ENCODE measurements at places on chromosomes 3 and 15.

GRCh38 chr3:42717306-42717705, 14.7 kb upstream of the HHATL start:
- no peak for DNase-seq

GRCh38 chr3:73734211-73735089, 109.7 kb upstream of the PDZRN3 start:
- no peak for DNase-seq

DNA sequence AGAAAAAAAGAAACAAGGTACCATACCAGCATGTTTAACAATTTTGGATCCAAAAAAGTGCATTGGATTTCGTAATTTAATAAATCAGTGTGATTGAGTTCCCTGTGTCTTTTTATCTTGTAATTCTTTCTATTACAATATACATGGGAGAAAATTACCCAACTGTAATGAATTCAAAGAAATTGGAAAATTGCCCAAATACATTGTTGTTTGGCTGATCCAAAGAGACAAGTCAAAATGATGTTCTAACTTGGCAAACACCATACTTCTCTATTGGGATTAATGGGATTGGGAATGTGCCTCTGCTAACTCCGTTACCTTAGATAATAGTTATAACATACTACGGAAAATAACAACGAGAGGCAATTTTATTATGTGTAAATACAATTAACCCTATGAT, 1097.1 kb downstream of the ROBO1 start:
- DNase-seq = no peak

DNA sequence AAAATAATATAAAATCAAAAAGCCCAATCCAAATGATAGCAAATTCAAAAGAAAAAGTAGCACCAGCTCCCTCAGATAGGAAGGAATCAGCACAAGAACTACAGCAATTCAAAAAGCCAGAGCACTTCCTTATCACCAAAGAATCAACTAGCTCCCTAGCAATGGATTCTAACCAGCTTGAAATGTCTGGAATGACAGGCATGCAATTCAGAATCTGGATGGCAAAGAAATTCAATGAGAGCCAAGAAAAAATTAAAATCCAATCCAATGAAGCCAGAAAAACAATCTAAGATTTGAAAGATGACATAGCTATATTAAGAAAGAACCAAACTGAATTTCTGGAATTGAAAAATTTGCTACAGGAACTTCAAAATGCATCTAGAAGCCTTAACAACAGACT, 1334.4 kb upstream of the ALCAM start:
- no peak for DNase-seq

DNA sequence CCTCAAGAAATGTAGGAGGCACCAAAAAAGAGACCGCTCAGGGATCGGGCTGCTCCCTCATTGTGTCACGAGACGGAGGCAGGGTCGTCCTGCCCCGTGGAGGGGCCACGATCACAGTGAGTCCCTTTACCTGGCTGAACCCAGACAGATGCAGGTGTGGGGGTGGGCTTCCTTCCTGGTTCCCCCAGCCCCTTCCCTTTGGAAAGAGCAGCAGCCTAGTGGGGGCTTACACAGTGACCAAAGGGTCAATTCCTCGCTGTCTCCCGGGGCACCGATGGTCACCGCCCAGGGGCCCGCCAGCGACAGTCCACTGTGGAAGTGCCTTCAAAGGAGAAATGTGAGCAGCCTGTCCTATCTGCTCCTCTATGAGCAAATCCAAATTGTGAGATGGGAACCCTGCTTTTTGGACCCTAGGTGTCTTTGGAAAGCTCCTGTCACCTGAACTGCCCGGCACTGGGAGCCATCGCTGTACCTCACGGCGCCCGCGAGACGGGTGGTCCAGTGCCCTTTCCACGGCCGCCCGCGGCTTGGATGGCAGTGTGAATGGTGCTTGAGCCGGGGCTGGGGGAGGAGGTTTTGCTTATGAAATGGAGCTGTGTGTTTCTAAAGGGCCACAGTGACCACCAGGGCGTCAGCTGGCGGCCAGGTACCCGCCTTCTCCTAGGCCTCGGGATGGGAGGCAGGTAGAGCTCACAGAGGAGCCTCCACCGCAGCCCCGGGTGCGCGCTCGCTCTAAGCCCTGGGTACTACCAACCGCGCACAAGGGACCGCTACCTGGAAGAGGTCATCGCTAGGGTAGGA, 155.7 kb downstream of the KLF13 start:
- no peak for DNase-seq

DNA sequence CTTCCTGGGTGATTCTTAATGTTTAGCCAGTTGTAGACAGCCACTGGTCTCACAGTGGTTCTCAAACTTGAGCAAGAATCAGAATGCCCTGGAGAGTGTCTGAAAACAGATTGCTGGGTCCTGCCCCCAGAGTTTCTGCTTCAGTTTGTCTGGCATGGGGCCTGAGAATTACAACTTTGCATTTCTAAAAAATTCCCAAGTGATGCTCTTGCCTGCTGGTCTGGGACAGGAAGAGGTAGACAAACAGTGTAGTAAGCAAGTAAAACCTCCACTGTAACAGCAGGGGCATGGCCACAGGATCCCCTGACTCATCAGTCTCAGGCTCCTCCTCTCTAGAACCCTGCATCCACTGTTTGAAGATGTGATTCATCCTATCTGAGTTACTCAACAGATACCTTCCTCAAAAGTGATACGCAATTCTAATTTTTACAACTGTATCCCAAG, 36.5 kb downstream of the DZIP1L start:
- no peak for DNase-seq

DNA sequence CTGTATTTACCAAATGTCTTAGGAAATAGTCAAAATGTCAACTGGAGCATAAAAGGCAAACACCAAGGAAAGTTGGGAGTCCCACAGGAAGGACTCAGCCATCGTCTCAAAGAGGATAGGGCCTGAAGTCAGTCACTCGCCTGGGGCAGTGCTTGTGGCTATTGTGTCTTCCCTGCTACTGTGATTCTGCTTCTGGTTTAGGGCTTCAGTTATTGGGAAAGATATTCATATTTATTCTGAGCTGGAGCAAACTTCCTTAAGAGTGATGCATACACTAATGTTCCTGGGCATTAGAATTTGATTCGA, 118.1 kb downstream of the EDEM1 start:
- no peak for DNase-seq

- DNase-seq = no peak
These were observed 187.8 kb downstream of the UACA start for GRCh38 chr15:70575231-70576226.

- no peak for DNase-seq
These were observed 57.4 kb downstream of the CDCP1 start for GRCh38 chr3:45088543-45089358.

DNA sequence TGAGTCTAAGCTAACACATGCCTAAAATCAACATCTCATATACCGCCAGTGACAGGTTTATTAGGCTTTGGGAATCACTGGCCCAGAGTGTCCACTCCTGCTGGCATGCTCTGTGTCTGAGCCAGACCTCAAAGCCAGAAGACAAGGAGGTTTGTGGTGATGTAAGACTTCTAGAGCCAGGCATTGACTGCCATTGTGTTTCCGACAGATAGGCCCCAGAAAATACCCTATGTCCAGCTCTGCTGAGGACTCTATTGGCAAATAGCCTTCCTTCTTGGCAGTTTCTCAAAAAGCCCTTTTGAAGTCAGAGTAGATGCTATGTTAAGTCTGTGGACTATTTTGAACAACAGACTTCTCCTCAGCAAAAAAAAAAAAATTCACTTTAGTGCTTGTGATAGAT, 181.9 kb upstream of the UBE2E1 start:
- DNase-seq = no peak

DNA sequence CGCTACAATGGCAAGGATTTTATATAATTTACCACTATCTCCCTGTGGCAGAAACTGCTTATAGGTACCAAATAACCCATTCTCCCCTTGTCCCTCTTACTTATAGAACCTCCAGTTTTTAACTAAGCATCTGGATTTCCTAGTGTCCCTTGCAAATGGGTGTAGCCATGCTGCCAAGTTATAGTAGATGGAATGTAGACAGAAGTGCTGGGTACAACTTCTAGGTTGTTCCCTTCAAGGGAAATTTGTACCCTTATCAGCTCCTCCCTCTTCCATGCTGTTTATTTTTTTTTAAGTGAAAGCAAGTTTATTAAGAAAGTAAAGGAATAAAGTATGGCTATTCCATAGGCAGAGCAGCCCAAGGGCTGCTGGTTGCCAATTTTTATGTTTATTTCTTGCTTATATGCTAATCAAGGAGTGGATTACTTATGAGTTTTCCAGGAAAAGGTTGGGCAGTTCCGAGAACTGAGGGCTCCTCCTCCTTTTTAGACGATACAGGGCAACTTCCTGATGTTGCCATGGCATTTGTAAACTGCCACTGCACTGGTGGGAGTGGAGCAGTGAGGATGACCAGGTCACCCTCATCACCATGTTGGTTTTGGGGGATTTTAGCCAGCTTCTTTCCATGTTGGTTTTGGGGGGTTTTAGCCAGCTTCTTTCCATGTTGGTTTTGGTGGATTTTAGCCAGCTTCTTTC, 40.1 kb upstream of the TM4SF19 start:
- DNase-seq = no peak

DNA sequence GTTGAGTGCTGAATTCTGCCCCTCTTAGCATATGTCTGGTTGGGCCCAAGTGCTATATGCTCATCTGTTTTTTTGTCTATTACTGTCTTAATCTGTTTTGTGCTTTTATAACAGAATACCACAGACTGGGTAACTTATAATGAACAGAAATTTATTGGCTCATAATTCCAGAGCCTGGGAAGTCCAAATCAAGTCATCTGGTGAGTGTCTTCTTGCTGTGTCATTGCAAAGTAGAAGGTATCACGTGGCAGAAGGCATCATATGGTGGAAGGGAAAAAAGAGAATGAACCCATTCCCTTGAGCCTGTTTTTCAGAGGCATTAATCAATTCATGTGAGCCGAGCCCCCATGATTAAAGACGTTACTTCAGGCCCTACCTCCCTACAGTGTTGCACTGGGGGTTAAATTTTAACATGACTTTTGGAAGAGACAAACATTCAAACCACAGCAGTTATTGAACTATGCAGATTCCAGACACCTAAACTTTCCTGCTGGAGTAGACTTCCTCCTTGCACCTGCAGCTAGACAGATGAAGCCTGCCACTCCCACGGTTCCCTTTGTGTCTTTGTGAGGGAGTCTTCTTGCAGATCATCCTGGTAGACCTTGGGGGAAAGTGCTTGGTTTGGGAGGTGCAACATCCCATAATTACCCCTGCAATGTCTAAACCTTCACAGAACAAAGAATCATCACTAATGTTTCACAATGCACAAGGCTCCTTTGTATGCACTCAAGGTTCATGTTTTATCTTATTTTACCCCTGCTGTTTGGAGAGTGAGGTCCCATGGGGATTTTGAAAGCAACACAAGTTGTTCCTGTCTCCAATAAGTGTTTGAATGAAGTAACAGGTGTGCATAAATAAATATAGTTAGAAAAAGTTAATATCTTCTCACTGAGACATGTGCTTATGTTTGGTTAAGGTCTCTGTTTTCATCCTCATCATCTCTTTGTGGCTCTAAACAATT, 64.7 kb upstream of the XCR1 start:
- DNase-seq = no peak

DNA sequence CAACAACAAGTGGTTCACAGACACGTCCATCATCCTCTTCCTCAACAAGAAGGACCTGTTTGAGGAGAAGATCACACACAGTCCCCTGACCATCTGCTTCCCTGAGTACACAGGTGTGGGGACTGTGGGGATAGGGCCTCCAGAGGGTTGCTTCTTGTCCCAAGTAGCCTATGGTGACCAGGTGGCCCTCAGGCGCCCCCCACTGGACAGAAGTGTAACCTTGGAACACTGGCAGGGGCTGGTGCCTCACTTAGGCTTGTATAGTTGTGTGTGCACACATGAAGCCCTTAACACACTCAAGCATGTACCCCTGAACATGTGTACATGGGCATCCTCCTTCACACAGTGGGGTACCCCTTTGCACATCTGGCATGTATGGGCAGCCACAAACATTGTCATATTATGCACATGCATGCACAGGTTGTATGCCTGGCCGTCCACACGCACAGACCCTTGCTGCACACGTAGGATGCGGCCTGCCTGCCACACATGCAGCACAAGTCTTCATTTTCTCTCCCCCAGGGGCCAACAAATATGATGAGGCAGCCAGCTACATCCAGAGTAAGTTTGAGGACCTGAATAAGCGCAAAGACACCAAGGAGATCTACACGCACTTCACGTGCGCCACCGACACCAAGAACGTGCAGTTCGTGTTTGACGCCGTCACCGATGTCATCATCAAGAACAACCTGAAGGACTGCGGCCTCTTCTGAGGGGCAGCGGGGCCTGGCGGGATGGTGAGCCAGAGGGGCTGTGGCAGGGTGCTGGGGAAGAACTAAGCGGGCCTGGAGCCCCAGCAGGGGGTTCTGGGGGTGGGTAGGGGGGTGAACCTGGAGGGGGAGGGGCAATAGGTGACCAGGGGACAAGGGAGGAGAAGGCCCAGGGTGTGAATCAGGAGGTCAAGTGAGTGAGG, 11.7 kb upstream of the SEMA3B start:
- no peak for DNase-seq

GRCh38 chr3:60720736-60721135, 530.5 kb downstream of the FHIT start:
- DNase-seq = no peak

GRCh38 chr15:67240235-67241131, 14.0 kb downstream of the AAGAB start:
- no peak for DNase-seq

DNA sequence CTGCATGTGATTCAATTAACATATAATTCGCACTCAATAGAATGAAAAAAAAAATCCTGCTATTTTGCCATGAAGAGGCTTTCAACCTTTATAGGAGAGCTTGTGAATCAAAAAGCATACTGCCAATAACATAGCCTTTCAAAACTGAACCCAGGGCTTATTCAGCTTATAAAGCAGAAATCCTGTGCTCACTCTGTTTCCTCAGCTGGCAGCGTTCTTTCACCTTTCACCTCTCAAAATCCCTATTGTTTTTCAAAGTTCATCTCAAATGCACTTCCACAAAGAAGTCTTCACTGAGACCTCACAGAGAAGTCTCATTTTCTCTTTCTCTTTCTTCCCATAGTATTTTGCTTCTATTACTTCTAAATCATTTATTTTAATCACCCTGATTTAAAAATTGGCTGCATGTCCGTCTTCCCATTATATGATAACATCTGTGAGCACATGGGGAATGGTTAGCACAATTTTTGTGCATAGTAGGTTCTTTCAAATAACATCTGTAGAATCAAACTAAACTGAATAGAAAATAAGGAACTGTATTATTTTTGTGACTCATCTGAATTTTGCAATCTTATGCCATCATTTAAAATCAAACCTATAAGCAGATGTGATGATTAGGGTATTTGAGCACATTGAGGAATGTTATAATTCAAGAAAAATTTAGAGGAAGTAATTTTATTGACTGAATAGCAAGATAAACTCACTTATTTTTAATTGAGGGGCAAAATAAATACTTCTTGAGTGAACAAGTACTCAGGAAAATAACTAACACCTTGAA, 373.4 kb downstream of the NLGN1 start:
- DNase-seq = no peak

GRCh38 chr3:50559702-50560101, 7.8 kb downstream of the C3orf18 start:
- DNase-seq = no peak

GRCh38 chr3:104461431-104461830, 905.3 kb upstream of the ALCAM start:
- no peak for DNase-seq

Data from stimulated activated CD8-positive, alpha-beta memory T cell treated with anti-CD3 and anti-CD28 coated beads, Interleukin-15, amount 100 ng/mL, for 24 hours (primary cell).